Body of pancreas (tissue), 4 donors: ENCODE measurements at places on chromosomes 3 and 15. TPM values are rescaled to one million over a fixed set of nuclear protein-coding genes. Genes with fewer than 3 reads are reported as not detected.

The SKOR1 gene
- total RNA-seq, result under 0.01 TPM

DNA sequence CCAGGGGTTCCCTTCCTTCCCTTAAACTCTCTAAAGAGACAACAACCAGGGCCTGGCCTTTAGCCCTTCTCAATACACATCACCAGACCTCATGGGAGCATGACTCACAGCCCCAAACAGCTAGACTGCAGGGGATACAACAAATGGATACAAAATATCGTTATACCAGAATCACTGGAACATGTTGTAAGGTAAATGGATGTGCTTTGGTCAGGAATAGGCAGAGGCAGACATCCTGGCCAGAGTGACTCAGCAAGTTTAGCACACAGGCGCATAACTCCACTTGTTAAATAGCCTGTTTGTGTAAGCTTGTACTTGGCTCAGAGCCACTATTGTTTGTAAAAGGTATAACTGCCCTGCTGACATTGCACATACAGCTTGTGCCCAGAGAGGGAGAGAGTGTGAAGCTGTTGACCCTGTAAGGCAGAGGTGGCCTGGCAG, 18.3 kb downstream of the TMED3 start:
- no peak for DNase-seq
- H3K4me3 ChIP-seq, result no peak overlapping the region
- peaks cover 5% of the 10 kb centered on the region for H3K36me3 ChIP-seq
- peaks cover 21% of the 10 kb centered on the region for H3K4me1 ChIP-seq

The LDHAL6B gene
- not detected for total RNA-seq

The UBA7 gene
- 86.4 TPM for total RNA-seq

- no peaks in the 10 kb centered on the region for H3K36me3 ChIP-seq
- H3K27ac ChIP-seq, result peak overlapping the region; percentile 45
- DNase-seq, result peak; percentile 77
- H3K27me3 ChIP-seq, result no peaks in the 10 kb centered on the region
- no peak overlapping the region for H3K4me3 ChIP-seq
- H3K4me1 ChIP-seq, result peaks cover 34% of the 10 kb centered on the region
These were observed 352 bp downstream of the CHRD start for GRCh38 chr3:184380185-184380626.

The LTF gene
- total RNA-seq, result 8.9 TPM

GRCh38 chr3:68706096-68706495, 226.3 kb downstream of the TAFA4 start:
- no peaks in the 10 kb centered on the region for H3K27me3 ChIP-seq
- no peak for DNase-seq
- no peaks in the 10 kb centered on the region for H3K36me3 ChIP-seq
- H3K4me3 ChIP-seq, result no peak overlapping the region
